ENCODE measurements at places on chromosomes 2 and 18.

- no peak for DNase-seq
Measured at GRCh38 chr2:25286723-25287483, 54.8 kb downstream of the DNMT3A start.

DNA sequence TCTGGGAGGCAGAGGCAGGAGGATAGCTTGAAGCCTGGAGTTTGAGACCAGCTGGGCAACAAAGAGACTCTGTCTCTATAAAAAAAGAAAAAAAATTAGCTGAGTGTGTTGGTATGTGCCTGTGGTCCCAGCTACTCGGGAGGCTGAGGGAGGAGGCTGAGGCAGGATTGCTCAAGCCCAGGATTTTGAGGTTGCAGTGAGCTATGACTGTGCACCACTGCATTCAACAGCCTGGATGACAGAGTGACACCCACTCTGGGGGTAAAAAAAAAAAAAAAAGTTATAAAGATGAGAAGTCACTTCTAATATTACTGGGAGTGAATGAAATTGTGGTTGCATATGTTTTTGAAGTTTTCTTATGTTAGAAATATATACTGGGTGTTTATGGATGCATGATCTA lies 71.6 kb downstream of the C2orf74 start:
- no peak for DNase-seq

GRCh38 chr2:175575346-175576258 lies 394.1 kb upstream of the ATP5MC3 start:
- no peak for DNase-seq

GRCh38 chr2:74499267-74499939 lies at the start of gene LBX2:
Gene LBX2 (minus strand): TSS chr2:74499603. CDS start chr2:74499537, 66 bp downstream.
- DNase-seq, result no peak

- no peak for DNase-seq
Measured at GRCh38 chr2:119307419-119308140, 59.1 kb downstream of the C2orf76 start.

DNA sequence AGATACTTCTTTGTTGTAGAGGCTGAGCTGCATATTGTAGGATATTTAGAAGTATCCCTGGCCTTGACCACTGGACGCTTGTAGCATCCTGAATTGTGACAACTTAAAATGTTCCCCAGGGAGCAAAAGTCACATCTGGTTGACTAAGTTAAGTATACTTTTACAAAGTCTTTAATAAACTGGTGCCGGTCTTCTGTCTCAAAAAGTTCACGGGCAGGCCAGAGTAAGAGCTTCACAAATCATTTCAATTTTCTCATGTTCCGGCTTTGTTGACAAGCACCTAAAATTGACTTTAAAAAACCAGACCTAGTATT lies 18.4 kb downstream of the ATP8B1 start:
- DNase-seq, result no peak

DNA sequence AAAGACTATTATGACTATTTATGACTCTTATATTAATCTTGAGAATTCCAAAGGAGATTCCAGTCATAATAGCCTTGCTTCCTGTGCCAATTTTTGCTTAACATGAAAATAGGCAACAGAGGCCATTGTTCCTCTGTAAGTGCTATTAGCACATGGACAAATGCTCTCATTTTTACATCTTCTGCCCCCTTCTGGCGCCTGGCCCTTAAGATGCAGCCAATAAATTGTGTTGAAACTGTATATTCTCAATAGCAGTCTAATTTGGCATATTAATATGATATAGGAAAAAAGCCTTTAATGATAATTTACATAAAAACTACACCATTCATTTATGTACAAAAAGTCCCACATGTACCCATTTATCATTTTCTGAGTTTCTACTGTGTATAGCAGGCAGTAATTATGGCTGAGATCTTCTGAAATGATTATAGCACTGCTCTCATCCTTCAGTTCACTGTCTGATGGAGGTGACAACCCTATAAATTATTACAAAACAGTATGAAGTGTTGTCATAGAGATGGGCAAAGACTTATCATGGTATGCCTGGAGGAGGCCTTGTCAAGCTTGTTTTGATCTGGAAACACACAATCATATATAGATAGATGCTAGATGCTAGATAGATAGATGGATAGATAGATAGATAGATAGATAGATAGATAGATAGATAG lies 613.3 kb downstream of the TSN start:
- no peak for DNase-seq

DNA sequence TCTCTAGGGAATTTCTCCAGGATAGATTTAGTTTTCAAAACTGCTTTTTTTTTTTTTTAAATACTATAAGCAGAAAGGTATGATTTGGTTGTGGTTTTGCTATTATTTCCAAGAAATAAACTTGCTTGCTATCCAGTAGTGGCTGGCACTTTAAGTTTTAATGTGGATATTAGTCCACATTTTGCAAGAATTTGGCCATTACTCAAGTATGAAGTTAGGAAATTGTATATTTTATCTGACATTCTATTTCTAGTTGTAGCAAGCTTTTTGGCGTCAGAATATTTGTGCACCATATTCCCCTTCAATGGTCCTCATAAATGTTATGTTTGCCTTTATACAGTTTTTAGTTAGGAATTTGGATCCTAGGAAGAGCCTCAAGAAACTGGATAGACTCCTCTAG lies 226.3 kb downstream of the ZNF521 start:
- DNase-seq, result no peak

DNA sequence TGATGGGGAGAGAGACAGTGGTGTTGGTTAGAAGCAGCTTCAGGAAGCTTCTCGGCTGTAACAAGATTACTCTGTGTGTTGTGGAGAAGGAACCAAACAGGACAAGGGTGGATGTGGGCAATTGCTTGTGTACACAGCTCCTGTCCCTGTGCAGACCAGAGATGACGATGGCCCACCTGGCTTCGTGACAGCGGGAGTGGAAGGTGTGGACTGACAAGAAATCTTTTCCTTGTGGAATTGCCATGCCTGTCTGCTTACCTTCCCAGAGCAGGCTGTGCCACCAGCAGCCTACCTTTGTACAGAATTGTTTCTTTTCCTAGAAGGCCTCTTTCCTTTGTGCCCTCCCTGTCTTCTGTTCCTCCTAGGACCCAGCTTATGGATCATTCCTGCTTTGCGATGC lies 93.8 kb downstream of the ITGB1BP1 start:
- no peak for DNase-seq

DNA sequence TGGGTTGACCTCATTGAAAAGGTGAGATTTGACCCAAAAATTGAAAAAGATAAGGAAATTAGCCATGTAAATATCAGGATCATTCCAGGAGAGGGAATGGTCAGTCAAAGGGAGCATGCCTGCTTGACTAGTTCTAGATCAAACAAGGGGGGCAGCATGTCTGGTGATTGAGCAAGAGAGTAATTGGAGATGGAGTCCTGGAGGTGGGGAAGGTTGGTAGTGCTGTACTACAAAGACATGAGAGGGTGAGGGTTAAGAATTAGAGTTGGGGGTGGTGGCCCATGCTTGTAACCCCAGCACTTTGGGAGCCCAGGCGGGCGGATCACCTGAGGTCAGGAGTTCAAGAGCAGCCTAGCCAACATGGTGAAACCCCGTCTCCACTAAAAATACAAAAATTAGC lies 2.0 kb downstream of the MRPL30 start:
- no peak for DNase-seq

DNA sequence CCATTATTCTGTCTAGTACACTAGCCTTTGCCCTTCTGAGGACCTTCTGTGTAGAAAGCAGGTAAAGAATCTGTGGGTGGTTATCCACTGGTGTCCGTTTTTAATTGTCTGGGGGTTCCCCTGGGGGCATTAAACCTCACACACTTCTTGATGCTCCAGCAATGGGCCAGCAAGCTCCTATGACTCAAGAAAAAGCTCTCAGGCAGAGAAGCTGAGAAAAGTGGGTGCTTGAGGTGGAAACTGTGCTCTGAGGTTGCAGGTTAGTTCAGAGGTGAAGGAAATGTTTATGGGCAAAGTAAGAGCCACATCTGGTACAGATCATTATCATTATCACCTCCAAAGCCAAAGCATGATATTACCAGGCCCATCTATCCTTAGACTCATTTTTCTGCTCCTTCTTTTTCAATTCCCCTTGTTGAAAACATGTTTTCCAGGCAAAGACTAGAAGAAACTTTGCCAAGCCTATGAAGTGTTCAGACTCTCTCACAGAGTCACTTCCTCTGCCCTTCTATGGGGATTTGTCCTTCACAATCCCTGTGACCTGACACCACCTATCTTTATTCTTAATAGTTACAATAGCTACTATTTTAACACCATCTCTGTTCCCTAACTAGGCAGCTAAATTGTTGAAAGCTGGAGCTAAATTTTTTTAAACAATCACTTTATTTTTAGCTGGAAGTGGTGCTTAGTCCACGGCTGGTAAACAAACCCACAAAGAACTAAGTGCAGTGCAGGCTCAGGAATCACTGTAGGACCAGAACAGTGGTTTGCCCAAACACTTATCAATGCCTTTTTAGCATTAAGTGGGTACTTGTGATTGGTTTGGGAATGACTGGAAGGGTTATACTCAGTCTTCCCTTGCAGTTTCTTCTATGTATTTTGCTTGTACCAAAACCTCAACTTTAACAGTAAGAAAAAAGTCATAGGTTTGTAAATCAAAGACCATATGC lies 512.8 kb upstream of the POU3F3 start:
- DNase-seq, result no peak

GRCh38 chr2:196259507-196260481 lies 88.4 kb upstream of the STK17B start:
- DNase-seq, result no peak

Data from caudate nucleus (tissue), 63 donors.